ENCODE measurements at places on chromosomes 16 and 17. TPM values are rescaled to one million over a fixed set of nuclear protein-coding genes. Genes with fewer than 3 reads are reported as not detected.

The HOXB4 gene
- total RNA-seq, result 2.7 TPM

- no peak for DNase-seq
These were observed 20.6 kb downstream of the RTN4RL1 start for GRCh38 chr17:2004435-2004952.

DNA sequence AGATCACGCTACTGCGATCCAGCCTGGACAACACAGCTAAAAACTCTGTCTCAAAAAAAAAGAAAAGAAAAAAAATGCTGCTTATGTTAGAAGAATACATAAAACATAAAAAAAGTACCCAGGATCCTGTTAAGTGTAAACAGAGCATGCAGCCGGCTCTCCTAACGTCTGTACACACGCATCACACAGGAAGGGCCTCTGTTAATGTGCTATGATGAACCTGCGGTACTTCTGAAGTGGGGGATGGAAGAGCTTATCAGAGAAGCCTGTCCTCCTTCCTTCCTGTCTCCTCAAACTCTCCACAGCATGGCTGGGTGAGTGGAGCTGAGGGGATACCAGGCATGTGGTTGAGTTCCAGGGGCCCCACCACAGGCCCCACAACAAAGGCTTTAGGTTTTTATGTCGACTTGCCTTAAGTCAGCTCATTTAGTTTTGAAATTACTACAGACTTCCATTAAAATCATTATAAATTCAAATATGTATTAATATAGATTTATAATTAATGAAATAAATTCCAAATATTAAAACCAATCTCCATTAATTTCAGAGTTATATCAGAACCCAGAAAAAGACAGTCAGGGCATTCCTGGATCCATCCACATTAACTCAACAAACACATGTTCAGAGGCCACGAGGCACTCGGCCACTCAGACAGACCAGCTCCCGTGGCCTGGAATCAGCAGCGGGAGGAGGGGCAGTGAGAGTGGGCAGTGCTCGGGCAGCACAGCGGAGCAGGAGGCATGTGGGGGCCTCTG lies 11.7 kb downstream of the CCDC57 start:
- no peak for DNase-seq

- DNase-seq, result no peak
These were observed 9.1 kb upstream of the MED9 start for GRCh38 chr17:17467720-17468119.

- peak; percentile 40 for DNase-seq
These were observed 45.3 kb downstream of the BRD7 start for GRCh38 chr16:50323335-50324011.

- no peak for DNase-seq
These were observed 19.7 kb downstream of the ADCY9 start for GRCh38 chr16:4096509-4096908.

DNA sequence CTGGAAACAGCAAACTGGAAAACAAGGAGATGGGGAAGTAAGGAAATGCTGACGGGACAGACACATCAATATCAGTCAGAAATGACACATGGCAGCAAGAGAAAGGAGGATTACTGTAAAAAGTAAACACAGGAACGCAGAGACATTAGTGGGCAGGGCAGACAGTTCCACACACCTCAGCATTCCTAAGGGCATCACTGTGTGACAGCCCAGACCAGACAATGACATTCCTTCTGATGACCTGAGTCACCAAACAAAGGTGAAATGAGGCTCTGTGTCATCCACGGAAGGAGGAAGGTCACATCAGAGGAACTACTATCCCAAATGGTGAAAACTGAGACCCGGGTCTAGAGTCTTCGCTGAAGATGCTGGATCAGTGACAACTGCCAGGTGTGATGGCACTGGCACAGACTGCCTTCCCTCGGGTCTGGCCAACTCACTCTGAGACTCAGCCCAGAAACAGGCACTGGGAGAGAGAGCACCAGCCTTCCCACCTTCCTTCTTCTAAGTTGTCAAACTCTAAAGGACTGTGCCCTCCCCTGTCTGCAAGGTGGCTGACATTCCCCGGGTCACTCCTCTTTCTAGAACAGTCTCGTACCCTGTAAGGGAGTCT lies 36.7 kb downstream of the TK2 start:
- DNase-seq, result peak; percentile 83

DNA sequence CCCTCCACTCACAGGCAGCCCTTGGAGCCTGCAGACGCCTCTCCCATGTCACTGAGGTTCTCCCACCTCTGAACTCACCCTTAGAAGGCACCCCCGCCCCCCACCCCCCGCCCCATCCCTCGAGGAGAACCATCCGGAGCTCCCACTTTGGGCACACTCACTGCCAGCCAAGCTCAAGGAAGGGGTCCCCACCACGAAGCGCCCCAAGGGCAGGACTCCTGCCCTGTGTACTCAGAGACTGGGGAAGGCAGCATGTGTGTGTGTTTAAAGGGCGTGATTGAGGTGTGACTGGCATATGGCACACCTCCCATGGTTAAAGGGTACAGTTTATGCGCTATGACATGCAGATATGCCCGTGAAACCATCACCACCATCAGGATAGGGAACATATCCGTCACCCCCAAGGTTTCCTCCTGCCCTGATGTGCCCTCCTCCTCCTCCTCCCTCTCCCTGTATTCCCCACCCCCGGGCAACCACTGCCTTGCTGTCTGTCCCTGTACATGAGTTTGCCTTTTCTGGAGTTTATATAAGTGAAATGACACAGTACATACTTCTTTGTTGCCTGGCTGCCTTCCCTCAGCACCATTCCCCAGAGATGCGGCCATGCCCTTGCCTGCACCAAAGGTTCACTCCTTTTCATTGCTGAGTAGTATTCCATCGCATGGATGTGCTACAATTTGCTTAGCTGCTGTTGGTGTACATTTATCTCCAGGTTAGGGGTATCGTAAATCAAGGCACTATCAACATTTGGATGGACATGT lies 14.0 kb upstream of the RBFOX3 start:
- DNase-seq, result no peak

DNA sequence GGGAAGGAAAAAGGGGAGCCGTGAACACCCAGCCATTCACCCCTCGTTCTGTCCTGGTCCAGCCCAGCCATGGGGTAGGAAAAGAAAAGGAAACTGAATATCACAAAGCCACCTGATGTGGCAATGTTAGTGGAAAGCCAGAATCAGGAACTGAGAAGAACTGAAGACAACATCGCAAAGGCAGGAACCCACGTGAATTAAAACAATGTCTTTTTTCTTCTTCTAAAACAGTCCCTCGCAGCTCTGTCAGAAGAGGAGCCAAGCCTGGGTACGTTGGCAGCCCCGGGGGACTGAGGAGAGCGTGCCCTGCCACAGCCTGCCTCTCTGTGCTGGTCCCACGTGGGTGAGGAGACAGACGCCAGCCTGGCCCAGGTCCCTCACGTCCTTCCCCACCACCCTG lies 55.0 kb downstream of the ZNF423 start:
- DNase-seq, result no peak

GRCh38 chr16:67632415-67633172 lies 12.3 kb upstream of the CARMIL2 start:
- no peak for DNase-seq

- DNase-seq, result peak; percentile 43
These were observed 25.0 kb upstream of the KCNJ2 start for GRCh38 chr17:70144260-70144846.

The TTYH2 gene
- 13.3 TPM for total RNA-seq

The REXO5 gene
- total RNA-seq, result 10.8 TPM

- no peak for DNase-seq
These were observed 28.3 kb upstream of the MYH10 start for GRCh38 chr17:8658810-8659209.

The TPSG1 gene
- total RNA-seq, result not detected

- no peak for DNase-seq
These were observed 86.7 kb downstream of the MYH11 start for GRCh38 chr16:15770107-15770506.

DNA sequence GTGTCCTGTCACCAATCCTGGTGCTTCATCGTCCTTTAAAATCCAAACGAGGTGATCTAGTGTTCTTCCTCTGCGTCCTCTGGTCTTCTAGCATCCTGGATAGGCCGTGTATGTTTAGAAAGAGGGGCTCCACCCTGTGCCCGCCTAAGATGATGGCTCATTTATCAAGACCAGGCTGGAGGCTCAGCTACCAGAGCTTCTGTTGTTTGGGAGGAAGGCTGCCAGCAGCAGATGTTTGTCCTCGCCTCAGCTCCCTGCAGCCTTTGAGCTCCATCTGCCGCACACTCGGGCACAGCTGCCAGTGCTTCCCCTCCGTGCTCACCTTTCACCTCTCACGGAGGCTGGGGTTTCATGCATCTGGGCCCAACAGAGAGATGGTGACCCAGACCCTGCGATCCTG lies 954.7 kb upstream of the RBFOX1 start:
- no peak for DNase-seq

- DNase-seq, result peak; percentile 65
These were observed 180.9 kb downstream of the AIPL1 start for GRCh38 chr17:6254036-6254435.

DNA sequence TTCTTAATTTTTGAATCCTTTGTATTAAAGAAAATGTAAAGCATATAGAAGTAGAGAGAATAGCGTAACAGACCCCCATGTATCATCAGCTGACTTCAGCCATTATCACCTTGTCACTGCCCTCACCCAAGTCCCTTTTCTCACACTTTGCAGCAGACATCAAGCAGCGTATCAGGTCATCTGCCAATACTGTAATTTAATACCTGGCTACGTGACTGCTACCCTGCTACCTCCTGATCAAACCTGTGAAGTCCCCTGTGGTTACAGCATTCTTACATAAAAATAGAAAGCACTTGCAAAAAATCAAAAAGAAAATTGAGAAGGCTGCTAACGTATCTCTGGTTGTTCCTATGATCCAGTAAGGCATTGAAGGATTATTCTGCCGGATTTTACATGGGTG lies 96.4 kb downstream of the PLCG2 start:
- no peak for DNase-seq

DNA sequence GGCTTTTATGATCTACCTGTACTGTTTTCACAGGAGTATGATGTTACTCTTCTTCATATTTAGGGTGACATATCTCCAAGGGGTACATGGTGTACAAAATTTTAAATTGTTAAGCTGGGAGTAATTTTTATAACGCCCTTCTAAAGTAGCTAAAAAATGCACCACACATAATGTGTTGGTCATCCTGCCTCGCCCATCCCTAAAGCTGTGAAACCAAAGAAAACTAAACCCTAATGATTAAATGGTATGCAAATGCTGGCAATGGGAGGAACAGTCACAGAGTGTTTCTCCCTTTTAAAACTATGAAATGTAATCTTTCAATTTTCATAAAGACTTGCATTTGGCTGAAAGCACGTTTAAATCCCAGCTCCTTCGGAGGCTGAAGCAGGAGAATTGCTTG lies 2.0 kb upstream of the KRT24 start:
- DNase-seq, result peak; percentile 13

DNA sequence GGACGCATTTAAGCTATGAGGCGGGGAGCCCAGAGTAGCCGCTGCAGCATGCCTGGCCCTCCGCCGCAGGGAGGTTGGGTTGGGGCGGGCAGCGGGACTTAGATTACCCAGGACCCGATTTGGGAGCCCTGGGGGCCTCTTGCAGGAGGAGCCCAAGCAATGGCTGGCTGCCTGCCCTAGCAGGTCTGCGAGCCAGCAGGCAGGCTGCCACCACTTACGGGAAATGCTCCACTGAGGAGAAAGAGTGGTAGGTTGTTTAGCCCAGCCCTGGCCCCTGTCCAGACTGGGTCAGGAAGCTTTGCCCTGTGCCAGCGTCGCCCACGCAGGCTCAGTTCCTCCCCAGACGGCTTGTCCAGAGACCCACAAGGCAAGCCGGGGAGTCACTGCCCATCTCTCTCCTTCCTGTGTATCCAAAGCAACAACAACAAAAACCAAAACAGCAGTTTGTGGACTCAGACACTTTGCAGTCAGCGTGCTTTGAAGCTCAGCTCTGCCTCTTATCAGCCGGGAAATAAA lies 10.3 kb upstream of the TVP23A start:
- DNase-seq, result no peak

DNA sequence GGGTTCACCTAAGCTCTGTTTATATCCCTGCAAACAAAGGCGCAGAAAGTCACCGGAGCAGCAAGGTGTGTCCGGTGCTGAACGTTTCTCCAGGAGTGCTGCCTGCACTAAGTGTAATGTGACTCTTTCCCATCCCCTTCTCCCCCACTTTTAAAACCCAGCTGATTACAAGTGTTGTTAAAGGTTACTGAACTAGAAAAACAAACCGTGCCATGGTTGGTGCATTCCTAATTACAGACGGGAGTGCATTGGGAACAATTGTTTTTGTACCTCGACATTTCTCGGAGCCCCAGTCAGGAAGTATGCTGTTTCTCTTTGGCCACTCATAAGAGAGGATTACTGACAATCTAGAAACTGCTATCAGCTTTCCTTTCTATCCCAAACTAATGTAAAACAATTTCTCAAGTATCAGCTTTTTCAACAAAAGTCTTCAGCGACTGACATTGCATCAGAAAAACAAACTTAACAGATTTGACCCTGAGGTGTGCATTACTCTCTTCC lies 441.0 kb upstream of the SALL1 start:
- peak; percentile 41 for DNase-seq

GRCh38 chr16:60586493-60586892 lies 1449.7 kb downstream of the CDH8 start:
- DNase-seq, result no peak

Data from Caki2 (cell line).